Stimulated activated CD4-positive, alpha-beta T cell treated with anti-CD3 and anti-CD28 coated beads, Interleukin-1b, Interleukin-23, amount 100 ng/mL, for 1 hour (primary cell): ENCODE measurements at places on chromosomes 11 and 22.

- no peak for DNase-seq
Observed at GRCh38 chr11:121881806-121882205, 234.2 kb downstream of the BLID start.

GRCh38 chr11:126971305-126971704 is 29.3 kb downstream of the KIRREL3 start:
- no peak for DNase-seq

GRCh38 chr11:47977623-47978022 is 2.7 kb upstream of the PTPRJ start:
- no peak for DNase-seq

- DNase-seq, result no peak
Observed at GRCh38 chr11:18575361-18575760, 13.2 kb downstream of the UEVLD start.

GRCh38 chr22:46867106-46867505 is 104.7 kb downstream of the TBC1D22A start:
- no peak for DNase-seq

DNA sequence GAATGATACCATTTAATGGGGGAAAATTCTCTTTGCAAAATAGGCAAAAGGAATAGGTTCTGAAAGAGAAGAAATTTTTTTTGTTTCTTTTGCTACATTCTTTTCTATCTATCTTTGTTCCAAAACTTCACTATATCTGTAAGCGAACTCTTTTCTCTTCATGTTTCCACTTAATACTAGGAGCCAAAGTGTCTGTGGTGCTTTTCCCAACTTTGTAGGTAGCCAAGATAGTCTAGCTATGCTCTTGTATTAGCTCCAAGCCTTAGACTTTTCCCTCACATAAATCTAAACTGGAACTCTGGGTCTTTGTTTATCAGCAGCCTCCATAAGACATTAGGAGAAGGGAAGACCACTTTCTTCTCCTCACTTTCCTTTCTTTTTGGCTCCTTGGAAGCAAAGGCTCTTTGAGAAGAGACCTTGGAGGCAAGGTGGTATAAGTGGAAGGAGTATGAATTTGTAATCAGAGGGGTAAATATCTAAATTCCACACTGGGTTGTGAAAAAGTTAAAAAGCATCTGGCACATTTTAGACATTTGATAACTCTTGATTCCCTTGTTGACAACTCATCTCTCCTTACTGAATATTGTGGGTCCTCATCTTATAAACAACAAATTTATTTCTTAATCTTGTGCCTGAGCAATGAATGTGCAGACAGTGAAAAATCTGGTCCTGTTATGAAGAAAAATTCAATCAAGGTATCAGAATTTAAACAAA is 130.0 kb downstream of the EHF start:
- no peak for DNase-seq

DNA sequence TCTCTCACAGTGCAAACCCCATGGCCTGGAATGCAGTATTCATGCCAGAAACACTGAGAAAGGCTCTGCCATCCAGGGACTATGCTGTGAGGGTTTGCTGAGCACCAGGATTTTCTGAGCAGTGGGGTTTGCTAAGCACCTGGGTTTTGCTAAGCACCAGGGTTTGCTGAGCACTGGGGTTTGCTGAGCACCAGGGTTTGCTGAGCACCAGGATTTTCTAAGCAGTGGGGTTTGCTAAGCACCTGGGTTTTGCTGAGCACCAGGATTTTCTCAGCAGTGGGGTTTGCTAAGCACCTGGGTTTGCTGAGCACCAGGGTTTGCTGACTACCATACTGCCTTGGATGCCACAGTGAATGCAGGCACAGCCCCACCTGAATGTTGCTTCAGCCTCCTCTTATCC is 48.3 kb upstream of the SMIM38 start:
- DNase-seq, result no peak

- no peak for DNase-seq
Observed at GRCh38 chr11:1640076-1640946, 10.7 kb downstream of the KRTAP5-5 start.

DNA sequence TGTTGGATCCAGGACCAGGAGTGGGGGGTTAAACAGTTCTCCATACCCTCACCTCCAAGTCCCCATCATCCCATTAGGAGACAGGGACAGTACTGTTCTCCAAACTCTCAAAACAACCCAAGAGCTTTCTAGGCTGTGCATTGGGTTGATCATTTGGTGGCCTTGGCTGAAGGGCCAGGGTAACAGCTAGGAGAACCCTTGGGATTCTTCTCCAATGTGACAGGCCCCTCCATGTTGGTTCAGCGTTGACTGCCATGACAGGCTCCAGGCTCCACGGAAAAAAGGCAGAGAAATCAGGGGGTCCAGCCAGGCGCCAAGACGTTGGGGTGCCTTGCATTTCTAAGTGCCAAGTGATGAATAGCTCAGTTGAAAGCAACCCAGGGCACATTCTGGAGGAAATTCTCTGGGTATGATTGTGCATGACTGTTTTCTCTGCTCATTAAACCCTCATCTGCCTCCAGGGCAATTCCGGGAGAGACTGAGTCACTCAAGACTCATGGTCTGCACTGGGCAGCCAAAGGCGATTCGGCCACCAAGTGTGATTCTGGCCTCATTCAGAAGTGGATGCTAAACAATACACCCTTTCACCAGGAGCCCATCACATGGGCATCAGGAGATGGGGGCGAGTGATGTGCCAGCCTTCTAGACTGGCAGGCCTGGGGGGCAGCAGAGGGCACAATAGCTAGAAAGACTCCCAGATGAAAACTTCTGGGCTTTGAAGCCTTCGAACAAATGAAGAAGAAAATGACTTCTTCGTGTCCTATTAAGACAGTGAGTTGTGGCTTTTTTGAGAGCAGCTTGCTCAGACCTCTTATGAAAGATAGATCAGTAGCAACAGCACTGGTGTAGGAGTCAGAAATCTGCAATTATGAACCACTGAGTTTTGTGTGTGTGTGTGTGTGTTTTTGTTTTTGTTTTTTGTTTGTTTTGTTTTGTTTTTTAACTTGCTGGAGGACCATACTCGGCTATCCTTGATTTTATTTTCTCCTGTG is 27.7 kb downstream of the CD44 start:
- no peak for DNase-seq

DNA sequence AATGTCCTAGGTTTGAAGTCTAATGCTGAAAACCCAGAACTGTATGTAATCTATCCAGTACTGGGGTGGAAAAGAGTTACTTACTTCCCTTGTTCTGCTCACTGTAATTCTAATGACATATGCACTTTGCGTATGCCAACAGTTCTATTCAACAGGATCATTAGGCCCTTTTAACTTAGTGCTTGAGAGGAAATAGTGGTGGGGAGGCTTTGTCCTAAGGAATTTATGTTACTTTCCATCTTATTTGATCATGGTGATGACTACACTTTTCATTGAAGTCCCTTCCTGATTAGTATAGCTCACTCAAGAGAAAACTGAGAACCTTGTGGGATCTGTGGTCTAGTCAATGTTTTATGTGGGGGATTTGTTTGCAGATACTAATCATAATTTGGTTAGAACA is 348.2 kb downstream of the GUCY1A2 start:
- no peak for DNase-seq

- DNase-seq, result no peak
Observed at GRCh38 chr22:30598986-30599385, 7.3 kb upstream of the PES1 start.

DNA sequence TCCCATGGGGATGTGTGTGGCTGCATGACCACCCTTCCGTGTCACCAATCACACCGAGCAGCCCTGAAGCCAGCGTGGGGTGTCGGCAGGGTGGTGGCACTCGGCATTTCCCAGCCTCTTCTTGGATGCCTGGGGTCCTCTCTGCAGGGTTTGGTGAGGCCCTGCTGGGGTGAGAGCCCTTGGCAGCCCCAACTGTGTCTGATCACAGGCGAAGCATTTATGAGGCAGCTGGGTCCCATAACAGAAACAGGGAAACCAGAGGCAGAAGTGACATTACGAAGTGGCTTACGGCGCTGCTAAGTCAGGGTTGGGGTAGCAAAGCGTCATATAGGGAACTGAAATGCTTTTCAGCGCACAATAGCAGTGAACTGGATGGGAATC is 92.3 kb upstream of the SEPTIN5 start:
- DNase-seq, result no peak

GRCh38 chr11:64092761-64093136 is 57.0 kb downstream of the FLRT1 start:
- no peak for DNase-seq

DNA sequence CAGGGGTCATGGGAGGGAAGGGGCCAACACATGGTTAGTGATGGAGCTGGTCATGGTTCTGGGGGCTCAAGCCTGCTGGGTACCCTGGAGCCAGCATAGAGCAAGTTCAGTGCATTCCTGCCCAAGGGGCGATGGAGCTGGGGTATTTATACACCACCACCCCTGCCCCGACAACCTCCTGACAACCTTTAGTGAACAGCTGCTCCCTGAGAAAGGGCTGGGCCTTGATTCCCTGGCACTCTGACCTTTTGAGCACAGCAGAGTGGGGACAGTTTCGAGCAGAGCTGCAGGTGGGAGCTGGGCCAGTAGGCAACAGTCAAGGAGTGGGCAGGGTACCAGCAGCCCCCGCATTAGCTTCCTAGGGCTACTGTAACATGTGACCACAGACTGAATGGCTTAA is 6.0 kb downstream of the PARVG start:
- DNase-seq, result no peak

GRCh38 chr22:24471570-24471969 is 23.6 kb upstream of the UPB1 start:
- no peak for DNase-seq

- no peak for DNase-seq
Observed at GRCh38 chr22:44595841-44596341, 97.9 kb upstream of the RTL6 start.

DNA sequence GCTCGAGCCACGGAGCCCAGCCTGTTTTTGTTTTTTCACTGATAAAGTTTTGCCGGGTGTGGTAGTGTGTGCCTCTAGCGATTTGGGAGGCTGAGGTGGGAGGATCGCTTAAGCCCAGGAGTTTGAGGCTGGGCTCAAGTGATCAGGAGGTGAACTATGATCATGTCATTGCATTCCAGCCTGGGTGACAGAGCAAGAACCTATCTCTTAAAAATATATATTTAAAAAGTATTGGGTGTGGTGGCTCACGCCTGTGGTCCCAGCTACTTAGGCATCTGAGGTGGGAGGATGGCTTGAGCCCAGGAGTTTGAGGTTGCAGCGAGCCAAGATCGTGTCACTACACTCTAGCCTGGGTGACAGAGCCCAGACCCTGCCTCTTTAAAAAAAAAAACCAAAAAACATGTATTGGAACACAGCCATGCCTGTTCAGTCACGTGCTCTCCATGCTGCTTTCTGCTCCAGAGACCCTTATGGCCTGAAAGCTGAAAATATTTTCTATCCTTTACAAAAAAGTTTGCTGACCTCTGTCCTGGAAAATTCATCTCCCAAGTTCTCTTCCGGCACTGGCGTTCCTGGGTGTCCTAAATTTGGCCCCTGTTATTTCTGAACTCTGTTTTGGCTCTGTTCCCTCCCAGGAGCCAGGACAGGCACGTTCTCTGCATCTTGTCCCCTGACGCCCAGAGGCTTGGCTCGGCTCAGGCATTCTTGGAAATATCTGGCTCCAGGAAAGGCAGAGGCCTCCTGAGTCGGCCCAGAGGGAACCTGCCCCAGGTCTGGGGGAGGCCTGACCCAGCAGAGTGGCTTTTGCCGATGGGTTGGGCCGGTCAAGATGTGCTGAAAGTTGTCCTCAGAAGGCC is 61.3 kb upstream of the PPP6R3 start:
- DNase-seq, result no peak

DNA sequence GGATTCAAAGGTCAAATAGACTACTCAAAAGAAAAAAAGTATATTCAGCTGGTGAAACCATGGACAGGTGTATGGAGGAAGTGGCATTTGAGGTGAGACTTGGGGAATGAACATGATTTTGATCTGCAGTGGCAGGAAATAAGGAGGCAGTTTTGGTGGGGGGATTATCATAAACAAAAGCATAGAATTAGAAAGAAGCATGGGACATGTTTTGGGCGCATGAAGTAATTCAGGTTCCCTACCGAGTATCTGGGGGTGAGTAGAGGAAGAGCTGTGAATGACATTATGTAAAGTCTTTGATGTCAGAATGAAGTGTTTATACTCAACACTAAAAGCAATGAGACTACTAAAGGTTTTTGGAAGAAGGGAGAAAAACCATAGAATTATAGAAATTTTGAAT is 3.1 kb downstream of the CLMP start:
- DNase-seq, result no peak

DNA sequence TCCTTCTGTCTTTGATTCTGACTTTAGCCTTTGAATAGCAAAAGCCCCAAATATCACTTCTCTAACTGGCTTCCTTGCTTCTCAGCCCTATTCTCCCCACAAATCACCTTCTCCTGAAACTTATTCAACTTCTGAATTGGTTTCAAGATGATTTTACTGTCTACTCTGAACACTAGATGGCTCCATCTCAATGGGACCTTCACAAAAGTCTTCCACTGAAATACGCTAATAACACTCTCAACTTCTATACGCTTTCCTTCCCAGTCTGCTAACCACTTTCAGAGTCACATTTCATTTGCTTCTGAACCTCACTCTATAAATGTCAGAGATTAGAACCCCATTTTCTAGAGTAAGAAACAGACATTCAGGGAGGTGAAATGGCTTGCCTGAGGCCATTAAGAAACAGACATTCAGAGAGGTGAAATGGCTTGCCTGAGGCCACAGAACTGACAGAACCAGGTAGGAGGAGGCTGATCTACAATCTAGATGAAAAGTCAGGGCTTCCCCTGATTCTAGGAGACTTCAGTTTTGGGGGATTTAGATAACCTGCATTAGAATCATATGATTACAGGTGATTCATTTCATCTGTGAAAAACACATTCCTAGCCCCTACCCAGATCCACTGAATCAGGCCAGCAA is 20.6 kb downstream of the MORC2 start:
- no peak for DNase-seq

DNA sequence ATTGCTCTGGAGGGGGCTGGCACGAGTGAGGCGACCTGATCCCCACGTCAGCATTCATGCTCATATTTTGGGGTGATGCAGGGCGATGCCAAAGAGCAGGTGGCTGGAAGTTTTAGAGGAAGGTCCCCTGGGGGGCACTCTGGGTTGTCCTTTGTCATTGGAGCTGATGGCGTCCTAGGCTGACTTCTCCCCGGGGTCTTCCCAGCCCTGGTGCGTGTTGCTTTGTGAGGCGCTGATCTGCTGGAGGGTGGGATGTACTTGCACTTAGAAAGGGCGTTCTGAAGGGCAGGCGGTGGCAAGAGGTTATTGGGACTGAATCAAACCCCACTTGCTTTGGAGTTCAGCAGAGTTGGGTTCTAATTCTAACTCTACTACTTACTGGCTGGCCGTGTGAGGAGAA is 313.3 kb downstream of the NTM start:
- no peak for DNase-seq

GRCh38 chr11:57427727-57428082 is 784 bp upstream of the SLC43A3 start:
- no peak for DNase-seq

GRCh38 chr22:31062566-31063230 is 18.4 kb upstream of the SMTN start:
- DNase-seq, result no peak

DNA sequence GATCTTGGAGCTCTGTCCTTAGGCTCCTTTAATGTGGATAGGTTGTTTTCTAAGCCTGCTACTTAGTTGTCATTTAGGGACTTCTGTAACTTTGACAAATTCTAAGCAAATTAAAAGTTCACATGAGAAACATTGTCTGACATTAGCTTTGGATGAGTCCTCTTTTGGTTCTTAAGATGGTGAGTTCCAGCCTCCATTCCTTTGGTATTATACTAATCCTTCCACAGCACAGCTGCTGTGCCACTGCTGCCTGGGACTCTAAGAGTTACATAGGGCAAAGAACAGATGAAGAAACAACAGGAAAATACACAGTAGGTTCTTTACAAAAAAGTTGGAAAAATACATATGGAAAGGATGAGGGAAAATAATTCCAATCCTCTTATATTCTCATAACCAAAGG is 25.3 kb upstream of the PIK3C2A start:
- DNase-seq, result no peak

GRCh38 chr11:6437423-6437822 is 3.4 kb downstream of the HPX start:
- DNase-seq, result no peak
